ENCODE measurements at places on chromosomes 2 and 18.

DNA sequence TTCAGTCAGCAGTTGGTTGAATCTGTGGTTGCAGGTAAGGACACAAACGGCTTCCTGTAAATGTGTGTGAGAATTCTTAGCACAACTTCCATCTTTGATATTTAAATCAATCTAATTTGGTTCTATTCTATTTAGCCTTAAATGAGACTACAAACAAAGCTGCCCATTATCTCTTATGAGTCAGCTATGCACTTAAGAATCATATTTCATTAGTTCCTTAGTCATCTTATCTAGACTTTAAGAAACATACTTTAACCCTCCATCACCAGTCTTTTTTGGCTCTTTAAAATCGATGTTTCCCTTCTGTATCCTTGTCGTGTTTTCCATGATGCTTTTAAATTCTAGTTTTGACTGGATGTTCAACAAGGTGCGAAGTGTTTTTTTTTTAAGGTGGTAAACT lies 114.4 kb upstream of the TMEM200C start:
- DNase-seq = no peak

DNA sequence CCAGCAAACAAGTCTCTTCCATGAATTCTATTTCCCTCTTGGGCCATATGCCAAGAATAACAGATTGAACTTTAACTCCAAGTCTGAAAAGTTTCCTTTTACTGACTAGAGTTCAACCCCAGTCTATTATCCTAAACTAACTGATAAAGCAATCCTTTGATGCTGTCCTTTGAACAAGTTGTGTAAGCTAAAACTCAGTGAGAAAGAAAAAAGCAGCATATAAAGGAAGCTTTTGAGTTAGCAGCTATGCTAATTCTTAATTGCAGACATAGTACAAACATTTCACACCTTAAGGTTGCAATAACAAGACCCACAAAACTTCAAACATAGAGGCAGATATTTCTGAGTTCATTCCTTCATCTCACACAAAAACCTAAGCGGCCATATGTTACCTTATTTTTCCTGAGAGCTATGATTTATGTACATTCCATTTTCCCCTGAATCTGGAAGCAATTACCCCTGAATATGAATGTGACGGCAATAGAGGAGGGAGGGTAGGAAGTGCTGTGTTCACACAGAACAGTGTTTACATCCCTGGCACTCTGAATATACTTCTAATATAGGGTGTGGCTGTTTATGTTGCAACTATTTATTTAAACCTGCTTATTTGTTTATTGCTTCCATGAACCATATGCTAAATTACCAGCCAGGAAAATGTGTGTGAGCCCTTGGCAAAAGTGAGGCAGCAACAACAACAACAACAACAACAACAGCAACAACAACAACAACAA lies 180.6 kb downstream of the IRS1 start:
- peak; percentile 49 for DNase-seq

GRCh38 chr2:113058998-113059960 lies at the start of gene IL36RN:
TSS of gene IL36RN (plus strand) at chr2:113059198. CDS start at chr2:113059439, 241 bp downstream.
- DNase-seq = no peak

DNA sequence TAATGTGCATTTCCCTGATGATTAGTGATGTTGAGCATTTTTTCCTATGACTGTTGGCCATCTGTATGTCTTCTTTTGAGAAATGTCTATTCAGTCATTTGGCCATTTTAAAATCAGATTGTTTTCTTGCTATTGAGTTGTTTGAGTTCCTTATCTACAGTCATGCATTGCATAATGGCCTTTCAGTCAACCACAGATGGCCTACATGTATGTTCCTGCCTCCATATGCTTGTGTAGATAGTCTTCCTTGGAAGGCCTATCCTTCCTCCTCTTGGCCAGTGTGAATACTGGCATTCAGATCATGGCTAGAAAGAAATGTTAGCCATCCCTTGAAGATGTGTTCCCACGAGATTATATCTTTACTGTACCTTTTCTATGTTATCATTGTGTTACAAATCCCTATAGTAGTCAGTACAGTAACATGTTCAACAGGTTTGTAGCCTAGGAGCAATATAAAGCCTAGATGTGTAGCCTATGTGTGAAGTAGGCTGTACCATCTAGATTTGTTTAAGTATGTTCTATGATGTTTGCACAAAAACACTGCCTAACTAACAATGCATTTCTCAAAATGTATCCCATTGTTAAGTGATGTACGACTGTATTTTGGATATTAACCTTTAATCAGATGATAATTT lies 65.6 kb upstream of the CD302 start:
- DNase-seq = no peak

GRCh38 chr2:137380610-137381009 lies 583.7 kb upstream of the HNMT start:
- DNase-seq = no peak

DNA sequence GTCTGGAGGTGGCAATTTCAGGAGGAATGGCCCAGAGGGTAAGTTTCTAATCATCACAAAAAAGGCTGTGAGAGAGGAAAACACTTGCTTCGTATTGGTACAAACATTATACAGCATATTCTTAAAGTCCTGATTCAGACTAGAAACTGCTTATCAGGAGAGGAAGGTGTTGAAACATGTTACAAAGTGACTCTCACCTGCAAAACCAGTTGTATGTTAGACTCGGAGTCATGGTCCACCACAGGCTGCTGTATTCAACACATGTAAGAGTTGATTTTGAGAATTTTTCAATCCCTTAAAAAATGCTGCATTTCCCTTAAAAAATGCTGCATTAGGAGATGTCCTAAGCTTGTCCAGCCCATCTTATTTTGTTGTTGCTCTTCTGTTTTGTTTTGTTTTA lies 61.5 kb downstream of the MBP start:
- no peak for DNase-seq

GRCh38 chr18:67913040-67913439 lies 396.5 kb upstream of the DSEL start:
- no peak for DNase-seq

DNA sequence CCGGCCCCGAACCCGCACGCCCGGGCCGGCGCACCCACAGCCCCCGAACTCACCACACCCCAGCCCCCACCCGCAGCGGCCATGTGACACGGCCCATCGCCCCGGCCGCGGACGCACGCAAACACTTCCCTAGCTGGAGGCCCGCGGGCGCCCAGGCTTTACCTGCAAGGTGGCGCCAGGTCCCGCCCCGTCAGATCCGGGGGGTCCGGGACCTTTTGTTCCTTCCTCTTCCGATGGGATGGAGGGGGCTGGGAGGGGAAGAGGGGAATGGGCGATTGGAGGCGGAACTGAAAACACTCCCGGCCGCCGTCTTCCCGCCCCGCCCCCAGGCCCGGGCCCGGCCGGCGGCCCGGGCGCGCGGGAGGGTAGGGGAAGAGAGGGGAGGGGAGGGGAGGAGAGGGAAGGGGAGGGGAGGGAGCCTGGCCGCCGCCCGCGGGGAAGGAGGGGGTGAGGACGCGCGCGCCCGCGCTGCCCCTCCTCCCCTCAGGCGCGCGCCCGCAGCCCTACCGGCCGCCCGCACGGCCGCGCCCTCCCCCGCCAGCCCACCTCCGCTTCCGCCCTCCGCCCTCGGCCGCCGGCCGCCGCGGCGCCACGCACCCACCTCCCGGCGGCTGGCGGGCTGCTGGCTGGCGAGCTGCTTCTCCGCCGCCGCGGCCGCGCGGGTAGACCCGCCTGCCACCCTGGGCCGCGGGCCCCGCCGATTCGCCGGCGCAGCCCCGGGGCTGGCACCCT lies at the start of gene SMAD2:
Gene SMAD2, minus strand, starts transcription at position 461 of the 732 bp plus-strand sequence. CDS start 33,903 bp downstream, outside the sequence.
- DNase-seq = peak; percentile 90

DNA sequence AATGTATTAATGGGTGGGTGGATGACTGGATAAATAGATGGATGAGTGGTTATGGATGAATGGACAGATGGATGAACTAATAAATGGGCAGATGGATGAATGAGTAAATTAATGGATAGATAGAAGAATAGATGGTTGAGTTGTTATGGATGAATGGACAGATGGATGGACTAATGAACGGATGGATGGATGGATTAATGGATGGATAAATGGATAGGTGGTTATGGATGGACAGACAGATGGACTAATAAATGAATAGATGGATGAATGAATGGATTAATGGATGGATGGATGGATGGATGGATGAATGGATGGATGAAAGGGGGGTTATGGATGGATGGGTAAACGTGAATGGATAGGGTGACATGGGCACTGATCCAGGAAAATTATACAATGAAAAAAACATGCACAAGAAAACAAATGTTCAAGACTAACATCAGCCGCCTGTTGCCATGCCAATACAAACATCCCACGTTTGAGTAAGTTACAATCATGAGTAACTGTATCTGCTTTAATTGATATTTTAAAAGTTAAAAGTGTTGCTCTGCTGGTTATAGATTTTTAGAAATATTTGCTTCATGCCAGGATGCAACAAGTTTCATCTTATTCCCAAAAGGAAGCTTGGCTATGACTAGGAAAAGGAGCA lies 20.8 kb downstream of the PXDN start:
- DNase-seq = no peak

- DNase-seq = no peak
Measured at GRCh38 chr18:59229701-59230443, 9.9 kb downstream of the GRP start.

DNA sequence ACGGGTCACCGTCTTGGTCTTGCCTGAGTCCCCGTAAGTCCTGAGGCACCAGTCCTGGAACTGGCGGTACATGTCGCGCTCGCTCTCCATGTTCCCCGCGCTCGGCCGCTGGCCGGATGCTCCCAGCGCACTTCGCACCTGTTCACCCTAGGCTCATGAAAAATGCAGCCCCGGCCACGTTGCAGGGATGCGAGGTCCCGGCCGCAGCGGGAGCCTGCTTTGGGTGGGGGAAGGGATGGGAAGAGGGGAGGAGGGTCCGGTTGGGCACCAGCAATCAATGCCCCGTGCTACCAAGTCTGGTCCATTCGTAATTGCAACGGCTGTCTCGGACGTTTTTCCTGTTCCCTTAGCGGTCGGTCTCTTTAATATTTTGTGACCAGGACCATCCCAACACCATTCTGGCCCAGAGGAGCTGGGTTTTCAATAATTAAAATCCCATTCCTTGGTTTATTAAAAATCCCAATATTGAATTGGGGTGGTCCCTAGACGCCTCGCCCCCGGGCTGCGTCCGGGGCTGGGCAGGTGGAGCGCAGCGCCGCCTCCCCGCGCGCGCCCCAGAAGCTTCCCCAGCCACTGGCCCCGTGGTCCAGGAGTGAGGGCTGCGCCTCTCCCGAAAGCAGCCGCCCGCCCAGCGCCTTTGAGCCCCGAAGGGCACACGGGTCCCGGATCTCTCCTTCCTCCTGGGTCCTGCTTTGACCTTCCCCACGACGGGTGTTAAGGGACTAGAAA lies 1.4 kb downstream of the NOL4 start:
- peak; percentile 57 for DNase-seq

- DNase-seq = no peak
Measured at GRCh38 chr18:6917072-6917471, 187.6 kb downstream of the ARHGAP28 start.

DNA sequence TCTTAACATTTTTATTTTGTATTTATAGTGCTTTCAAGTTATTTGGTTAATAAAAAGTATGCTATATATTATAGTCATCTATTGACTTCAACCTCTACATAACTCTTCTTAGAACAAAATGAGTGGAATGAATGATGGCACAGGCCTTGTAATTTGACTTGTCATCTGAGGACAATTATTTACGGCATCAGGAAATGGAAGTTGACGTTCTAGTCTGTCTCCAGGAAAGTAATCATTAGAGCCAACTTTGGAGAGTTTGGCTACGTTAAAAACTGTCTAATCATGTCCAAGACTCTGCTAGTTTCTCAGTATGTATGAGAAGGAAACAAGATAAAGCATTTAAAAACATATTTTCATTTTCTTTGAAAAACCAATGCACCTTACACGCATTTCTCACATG lies 353.6 kb downstream of the ARHGAP15 start:
- no peak for DNase-seq

- no peak for DNase-seq
Measured at GRCh38 chr2:230218421-230218820, 1.4 kb downstream of the SP110 start.

DNA sequence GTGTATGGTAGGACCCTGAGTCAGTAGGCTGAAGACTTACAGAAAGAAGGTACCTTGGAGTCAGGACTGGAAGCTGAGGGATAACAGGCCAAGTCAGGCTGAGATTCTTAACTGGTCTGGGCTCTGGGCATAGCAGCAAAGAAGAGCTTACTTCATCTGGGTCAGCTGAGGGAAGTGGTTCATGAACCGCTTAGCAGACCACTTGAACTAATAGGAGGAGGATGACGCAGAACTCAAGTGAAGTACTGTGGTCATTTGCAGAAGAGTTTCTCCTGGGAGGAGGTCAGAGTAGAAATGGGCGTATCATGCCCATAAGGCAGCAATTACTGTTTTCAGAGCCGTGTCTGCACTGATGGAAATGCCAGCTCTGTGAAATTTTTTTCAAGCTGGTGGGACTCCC lies 164.5 kb downstream of the LCLAT1 start:
- no peak for DNase-seq

DNA sequence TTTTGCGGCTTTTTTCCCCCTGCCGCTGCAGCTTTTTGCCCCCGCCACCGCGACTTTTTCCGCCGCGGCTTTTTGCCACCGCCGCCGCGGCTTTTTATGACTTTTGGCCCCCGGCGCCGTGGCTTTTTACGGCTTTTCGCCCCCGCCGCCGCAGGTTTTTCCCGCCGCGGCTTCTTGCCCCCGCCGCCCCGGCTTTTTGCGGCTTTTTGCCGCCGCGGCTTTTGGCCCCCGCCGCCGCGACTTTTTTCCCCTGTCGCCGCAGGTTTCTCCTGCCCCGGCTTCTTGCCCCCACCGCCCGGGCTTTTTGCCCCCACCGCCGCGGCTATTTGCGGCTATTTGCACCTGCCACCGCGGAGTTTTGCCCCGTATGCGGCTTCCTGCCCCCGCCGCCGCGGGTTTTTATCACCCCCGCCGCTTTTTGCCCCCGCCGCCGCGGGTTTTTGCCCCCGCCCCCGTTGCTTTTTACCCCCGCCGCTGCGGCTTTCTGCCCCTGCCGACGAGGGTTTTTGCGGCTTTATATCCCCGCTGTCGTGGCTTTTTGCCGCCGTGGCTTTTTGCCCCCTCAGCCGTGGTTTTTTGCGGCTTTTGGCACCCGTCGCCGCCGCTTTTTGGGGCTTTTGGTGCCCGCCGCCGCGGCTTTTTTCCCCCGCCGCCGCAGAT lies 2750.9 kb downstream of the RPIA start:
- DNase-seq = peak; percentile 46

DNA sequence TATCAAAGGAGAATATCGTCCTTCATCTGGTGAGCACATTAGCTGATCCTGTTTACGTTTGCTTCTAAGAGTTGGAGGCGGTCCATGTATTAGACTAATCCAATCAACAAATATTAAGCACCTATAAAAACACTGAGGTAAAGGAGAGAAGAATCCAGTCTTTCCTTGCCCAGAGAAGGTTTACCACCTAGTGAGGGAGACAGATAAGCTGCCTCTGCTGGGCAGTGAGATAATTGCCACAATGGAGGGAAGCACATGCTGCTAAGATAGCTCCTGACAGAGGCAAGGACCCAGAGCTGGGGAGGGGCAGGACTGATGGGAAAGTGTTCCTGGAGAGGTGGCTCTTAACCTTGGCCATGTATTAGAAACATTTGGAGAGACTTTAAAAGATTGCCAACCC lies 36.7 kb upstream of the ST8SIA5 start:
- no peak for DNase-seq

DNA sequence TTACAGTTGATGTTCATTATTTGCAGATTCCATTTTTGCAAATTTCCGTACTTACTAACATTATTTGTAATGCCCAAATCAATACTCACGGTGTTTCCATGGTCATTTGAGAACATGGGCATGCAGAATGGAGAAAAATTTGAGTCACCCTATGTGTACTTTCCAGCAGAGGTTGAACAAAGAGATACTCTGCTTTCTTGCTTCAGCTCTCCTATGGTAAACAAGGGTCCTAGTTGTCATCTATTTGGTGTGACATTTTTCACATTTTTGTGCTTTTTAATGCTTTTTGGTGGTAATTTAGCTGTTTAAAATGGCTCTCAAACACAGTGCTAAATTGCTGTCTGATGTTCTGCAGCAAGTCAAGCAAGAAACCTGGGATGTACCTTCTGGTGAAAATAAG lies 444.4 kb upstream of the CELF4 start:
- no peak for DNase-seq

Data from SK-N-SH (cell line).